ENCODE measurements at places on chromosomes 4 and X. TPM values are rescaled to one million over a fixed set of nuclear protein-coding genes. Genes with fewer than 3 reads are reported as not detected.
A peak's percentile ranks its signal among the peaks of the same experiment; 100 is the strongest.

Gene PDLIM3
- 3,080 TPM for total RNA-seq

Gene LRCH2
- total RNA-seq = 0.38 TPM

Gene GPR34
- total RNA-seq = 4.3 TPM

Gene NPY2R
- not detected for total RNA-seq

Gene RENBP
- total RNA-seq = 4.4 TPM

Gene KLHL15
- 7.3 TPM for total RNA-seq

Gene TMPRSS11B
- total RNA-seq = not detected

Gene SERTM2
- 0.05 TPM for total RNA-seq

Gene SSX4
- not detected for total RNA-seq

Gene SLC30A9
- 32.6 TPM for total RNA-seq

Gene AFAP1
- total RNA-seq = 2.6 TPM

Gene GLRA2
- not detected for total RNA-seq

GRCh38 chrX:114582698-114583395 is 1.0 kb upstream of the HTR2C start:
- DNase-seq = no peak

GRCh38 chr4:23333946-23334878 is 555.6 kb downstream of the PPARGC1A start:
- no peak for DNase-seq

DNA sequence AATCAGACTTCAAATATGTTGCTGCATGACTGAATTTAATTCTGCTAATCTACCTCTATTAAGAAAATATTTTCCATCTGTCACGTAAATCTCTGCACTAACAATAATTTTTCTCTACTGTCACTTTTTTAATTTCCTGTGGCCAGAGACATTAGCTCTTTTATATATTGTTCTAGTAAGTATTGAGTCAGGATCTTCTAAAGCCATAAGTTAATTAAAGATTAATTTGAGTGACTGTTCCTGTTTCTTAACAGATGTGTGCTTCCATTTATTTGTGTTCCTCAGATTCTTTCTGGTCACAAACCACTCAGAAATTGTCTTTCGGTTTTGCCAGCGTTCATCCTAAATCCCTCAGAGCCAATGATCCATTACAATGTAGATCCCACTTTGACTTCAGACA is 2.4 kb upstream of the SMR3B start:
- no peak for DNase-seq

- DNase-seq = no peak
Observed at GRCh38 chr4:138242834-138243156, 646 bp upstream of the SLC7A11 start.

GRCh38 chr4:4488405-4489404 is 53.1 kb downstream of the STX18 start:
- DNase-seq = peak; percentile 61

- no peak for DNase-seq
Observed at GRCh38 chr4:53932796-53933610, 131.4 kb downstream of the CHIC2 start.

DNA sequence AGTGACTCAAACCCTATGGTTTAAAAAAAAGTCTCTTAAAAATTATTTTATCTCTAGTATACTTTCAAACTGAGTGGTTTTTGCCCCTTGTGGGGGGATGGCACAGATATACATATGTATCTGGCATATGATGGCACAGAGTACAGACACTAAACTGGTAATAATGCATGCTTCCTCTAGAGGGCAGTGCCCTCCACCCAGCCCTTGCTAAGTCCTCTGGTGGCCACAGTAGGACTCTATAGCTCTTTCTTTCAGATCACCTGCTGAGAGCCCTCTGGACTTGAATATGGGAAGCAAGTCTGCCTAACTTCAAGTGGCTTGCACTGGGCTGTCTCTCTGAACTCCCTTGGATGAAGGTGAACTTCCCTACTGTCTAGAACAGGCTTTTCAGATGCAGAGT is 66.3 kb downstream of the TSPAN7 start:
- DNase-seq = no peak

DNA sequence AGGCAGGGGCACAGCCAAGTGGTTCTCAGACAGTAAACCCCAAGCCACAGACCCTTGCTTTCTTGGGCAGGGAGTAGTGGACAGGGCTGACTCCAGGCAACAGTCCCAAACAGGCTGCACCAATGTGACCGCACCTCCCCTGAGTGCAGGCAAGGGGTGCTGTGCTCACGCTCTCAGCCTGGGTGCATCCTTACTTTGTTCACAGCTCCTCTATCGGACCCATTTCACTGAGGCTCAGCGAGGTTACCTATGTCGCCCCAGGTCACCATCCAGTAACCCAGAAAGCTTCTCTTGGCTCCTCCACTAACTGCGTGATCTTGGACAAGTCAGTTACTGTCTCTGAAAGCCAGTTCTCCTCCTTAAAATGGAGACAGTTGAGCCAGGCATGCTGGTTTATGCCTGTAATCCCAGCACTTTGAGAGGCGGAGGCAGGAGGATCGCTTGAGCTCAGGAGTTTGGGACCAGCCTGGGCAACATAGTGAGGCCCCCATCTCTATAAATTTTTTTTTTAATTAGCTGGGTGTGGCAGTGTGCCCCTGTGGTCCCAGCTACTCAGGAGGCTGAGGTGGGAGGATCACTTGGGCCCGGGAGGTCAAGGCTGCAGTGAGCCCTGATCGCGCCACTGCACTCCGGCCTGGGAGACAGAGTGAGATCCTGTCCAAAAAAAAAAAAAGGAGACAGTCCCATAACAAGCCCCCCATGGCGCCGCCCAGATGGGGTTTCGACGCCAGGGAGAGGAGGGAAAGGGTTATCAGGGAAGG is 823 bp upstream of the MAN2B2 start:
- no peak for DNase-seq

DNA sequence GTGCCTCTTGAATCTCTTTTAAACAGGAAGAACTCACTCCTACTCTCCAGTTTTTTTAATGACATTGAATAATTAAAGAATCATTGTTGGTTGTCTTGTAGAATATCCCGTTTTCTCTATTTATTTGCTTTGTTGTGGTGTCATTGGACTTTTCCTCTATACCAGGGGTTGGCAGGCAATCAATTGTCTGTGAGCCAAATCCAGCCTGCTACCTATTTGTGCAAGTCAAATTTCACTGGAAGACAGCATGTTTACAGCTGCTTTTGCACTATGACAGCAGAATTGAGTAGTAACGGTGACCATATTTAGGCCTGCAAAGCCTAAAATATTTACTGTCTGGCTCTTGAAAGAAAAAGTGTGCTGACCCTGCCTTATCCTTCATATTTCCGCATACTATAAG is 34.8 kb downstream of the POLA1 start:
- DNase-seq = no peak

- DNase-seq = no peak
Observed at GRCh38 chrX:72396117-72396516, 90.4 kb upstream of the CITED1 start.

DNA sequence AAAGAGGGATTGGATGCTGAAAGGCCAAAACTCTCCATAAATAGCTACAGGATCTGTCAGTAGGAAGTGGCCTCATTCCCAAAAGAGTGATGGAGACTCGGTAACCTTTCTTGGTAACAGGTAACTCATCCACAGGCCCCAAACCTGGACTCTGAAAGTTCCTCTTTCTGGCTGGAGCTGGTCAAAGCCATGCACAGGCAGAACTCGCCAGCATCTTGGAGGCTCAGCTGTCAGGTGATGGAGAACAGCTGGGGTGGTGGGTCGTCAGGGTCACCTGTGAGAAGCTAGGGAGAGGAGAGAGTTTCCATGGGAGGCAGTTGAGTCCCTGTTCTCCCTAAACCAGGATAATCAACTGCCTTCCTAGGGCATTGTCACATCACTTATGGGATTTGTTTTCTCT is 354.3 kb upstream of the GATB start:
- DNase-seq = no peak

DNA sequence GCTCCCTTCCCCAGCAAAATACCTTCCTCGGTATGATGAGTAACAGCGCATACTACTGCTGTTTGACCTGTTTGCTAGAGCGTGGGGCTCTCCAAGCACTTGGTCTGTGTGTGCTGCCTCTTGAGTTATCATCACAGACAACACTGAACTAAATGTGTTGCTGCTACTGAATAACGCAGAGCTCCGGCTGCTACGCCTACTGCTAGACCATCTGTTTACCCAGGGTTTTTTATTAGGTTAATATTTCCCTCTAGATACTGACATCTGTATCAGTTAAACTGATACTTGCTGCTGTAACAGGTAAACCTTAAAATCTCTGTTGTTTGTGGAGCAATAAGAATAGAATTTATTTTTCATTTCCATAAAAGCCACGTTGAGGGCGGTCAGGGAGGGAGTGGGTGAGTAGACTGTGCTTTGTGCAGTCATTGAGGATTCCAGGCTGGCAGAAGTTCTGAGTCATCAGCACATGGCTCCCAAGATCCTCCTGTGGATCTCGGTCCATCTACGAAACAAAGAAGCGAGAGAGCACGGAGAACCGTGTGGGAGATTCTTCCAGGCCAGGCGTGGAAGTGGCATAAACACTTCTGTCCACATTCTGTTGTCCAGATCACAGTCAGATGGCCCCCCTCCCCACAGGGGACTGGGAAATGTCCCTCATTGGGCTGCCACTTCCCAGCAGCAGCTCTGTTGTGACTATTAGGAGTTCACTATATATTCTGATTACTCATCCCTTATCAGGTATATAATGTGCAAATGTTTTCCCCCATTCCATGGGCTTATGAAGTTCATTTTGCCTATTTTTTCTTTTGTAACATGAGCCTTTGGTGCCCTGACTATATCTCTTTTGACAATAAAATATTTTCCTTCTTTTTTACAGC is 14.1 kb downstream of the GRK4 start:
- DNase-seq = no peak

- peak; percentile 72 for DNase-seq
Observed at GRCh38 chr4:148445071-148445859, 3.1 kb upstream of the NR3C2 start.

DNA sequence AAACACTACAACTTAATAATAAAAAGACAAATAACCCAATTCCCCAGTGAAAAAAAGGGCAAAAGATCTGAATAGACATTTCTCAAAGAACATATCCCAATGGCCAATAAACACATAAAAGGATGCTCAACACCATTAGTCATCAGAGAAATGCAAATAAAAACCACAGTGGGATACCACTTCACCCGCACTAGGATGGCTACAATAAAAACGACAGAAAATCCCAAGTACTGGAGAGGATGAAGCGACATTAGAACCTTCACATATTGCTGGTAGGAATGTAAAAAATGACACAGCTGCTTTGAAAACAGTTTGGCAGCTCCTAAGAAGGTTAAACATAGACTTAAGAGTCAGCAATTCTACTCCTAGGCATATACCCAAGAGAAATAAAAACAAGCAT is 140.6 kb upstream of the ARX start:
- DNase-seq = no peak

DNA sequence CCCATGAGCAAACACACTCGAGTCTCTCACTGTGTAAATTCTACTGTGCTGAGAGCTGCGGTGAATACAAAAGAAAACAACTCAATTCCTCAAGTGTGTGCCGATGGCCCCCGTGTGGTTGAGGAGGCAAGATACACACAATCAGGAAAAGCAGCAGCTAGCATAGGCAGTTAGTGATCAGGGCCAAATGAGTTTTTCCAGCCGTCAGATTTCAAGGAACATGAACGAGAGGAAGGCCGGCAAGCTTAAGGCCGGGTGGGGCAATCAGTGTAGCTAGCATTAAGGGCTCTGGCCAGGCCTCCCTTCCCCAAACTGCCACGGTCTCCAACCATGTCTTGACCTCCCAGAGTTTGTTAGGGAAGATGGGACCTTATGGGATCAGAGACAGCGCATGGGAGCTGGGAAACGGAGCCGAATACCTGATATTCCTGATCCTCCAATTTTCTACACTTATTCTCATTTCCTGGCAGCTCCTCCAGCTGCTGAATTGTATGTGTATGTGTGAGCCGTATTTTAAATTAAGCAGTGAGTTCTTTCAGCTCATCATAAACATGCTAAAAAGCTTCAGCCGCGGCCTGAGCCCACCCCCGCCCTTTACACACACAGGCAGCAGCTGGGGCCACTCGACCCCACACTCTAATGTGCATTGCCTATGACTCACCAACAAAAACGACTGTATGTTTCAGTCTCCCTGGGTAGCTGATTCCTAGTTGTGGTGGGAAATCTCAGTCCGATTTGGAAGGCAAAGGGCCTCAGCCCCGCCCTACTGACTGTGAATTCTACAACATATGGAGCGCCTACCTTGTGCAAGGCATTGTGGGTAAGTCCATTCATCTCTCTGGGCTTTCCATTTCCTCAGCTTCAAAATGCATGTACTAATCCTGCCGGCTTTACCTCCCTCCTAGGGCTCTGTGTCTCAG is 59.9 kb downstream of the RTL9 start:
- DNase-seq = no peak

GRCh38 chr4:169245061-169245460 is 25.7 kb downstream of the SH3RF1 start:
- no peak for DNase-seq

DNA sequence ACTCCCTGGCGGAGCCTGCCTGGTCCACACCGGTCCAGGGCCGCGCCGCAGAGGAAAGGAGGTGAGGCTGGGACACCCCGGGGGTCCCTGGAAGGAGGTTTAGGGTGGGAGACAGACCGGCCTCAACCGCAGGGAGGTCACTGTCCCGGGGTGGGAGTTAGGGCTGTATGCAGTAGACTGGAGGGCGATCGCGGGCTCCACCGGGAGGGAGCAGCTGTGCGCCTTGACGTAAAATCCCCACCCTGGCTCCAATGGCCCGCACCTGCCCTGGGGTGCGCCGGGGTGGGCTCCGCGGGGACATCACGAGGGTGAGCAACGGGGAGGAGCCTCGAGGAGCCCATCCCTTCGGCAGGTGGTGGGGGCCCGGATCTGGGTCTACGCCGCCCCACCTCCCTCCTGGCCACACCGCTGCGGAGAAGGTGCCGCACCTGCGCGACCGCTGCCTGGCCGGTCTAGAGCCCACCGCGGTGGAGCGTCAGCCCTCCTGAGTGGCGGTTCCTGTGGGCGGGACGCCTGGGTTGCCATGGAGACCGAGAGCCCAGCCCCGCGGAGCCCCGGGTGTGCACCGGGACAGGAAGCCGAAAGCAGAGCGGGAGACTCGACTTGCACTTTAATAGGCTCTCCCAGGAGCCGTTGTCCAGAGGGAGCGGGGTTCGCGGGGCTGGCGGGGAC is 105.1 kb downstream of the ADRA2C start:
- DNase-seq = peak; percentile 54

DNA sequence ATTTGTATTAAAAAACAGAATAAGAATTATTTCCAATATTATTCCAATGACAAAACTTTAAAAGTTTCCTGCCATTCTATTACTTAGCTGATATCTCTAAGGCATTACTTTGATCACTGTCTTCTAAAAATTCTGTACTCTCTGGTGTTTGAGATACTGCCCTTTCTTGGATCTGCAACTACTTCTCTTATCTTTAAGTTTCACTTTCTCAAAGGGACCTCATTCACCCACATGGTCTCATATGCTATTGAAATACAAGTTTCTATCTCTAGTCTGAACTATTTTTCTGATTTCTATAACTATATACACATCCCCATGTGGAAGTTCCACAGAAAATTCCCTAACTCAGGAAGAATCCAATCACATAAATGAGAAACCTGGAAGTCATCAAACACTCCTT is 22.2 kb downstream of the TMPRSS11E start:
- no peak for DNase-seq

Measured in psoas muscle (tissue), 8 donors.